Ureter (tissue), 1 donor: ENCODE measurements at places on chromosomes 4 and X. TPM values are rescaled to one million over a fixed set of nuclear protein-coding genes. Genes with fewer than 3 reads are reported as not detected.

DNA sequence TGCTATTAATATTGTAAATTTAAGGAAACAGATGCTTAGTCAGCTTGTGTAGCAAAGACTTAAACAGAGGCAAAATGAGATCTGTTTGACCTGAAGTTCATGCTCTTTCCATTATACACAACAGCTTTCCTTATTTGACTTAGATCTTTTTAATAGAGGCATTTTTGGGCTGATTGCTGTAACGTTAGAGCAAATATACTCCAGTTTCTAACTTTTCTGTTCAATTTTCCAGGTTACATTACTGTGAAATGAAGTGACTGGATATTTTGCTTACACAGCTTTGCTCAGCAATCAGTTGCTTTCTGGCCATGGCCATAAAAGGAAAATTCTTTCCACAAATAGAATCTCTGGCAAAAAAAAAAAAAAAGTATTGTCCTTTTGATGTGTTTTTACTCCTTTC lies 146.2 kb downstream of the PCDH7 start:
- no peak for DNase-seq

DNA sequence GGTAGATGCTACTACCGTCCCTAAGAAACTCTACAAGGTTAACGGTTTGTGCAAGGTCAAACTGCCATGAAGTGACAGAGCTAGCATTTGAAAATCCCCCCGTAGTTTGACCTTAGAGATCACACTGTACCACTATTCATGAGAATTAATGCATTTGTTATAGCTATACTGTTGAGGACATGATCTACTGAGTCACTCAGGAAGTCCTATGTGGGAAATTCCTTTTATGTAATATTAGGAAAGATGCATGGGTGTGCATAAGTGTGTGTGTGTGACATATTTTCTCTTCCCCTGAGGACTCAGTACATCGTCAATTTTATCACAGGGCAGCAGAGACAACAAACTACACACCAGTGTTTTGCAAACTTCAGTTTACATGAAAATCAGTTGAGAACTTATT lies 141.1 kb downstream of the FBXW7 start:
- no peak for DNase-seq

GRCh38 chr4:170729897-170730296 lies 640.1 kb upstream of the AADAT start:
- no peak for DNase-seq

DNA sequence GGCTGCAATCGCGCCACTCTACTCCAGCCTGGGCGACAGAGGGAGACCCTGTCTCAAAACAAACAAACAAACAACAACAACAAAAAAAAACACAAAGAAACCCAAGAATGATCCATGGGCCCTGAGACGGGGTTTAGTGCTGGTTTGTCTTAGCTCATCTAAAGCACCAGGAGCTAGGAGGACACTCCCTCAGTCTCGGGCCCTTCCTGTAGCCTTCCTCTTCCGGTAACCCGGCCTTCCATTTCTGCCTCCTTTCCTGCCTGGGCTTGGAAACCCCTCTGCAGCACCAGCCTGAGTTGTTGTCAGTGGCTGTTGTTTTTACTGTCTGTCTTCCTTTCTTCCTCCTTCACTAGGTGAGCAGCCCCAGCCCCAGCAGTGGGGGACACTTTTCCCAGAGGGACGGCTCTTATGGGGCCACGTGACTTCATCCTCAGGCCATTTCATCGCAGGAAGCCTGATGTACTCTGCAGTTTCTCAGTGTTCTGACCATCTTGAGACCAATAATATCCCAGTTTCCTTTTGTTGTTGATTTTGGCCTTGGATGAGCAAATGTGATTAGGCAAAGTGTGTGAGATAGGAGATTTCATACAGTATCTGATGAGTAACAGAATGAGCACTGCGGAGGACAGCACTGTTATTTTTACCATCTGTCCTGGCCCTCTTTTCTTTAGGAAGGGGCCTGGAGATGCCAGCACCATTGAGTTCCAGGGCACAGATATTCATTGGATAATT lies 90.1 kb downstream of the ANAPC4 start:
- DNase-seq: no peak

DNA sequence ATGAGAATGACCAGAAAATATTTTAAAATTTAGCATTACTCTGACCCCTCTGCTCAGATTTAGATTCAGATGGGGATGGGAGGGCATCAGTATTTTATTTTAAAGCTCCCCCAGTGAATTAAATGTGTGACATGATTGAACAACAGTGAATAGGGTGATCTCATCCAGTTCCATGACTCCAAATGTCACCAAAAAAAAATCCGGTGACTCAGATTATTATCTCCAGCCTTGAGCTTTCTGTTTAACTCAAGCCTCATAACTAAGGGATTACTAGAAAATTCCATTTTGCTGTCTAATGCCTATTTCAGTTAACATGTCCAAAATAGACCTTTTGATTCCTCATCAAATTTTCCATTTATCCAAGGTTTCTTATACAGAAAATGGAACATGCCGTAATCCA lies 121.8 kb upstream of the TMEM47 start:
- DNase-seq: no peak

GRCh38 chrX:53263597-53264094 lies 17.7 kb downstream of the IQSEC2 start:
- DNase-seq: no peak

GRCh38 chr4:180960743-180961401 lies 1282.3 kb upstream of the TENM3 start:
- DNase-seq: no peak

DNA sequence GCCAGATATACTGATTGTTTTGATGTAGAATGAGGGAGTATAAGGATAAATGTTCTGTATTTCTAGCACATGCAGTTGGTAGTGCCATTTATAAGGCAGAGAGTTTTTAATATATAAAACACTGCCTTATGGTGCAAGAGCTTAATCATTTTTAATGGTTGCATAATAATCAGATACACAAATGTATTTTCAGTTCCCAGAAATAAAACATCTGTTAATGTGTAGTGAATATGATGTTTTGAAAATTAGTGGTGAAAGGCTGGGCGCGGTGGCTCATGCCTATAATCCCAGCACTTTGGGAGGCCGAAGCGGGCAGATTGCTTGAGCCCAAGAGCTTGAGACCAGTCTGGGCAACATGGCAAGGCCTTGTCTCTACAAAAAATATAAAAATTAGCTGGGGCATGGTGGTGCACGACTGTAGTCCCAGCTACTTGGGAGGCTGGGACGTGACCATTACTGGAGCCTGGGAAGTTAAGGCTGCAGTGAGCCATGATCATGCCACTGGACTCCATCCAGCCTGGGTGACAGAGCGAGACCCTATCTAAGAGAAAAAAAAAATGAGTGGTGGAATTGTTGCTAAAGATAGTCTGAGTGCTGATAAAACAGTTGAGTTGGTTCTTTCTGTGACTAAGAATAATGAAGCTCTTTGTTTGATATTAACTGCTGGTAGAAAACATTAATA lies 29.3 kb downstream of the CLCN3 start:
- no peak for DNase-seq

DNA sequence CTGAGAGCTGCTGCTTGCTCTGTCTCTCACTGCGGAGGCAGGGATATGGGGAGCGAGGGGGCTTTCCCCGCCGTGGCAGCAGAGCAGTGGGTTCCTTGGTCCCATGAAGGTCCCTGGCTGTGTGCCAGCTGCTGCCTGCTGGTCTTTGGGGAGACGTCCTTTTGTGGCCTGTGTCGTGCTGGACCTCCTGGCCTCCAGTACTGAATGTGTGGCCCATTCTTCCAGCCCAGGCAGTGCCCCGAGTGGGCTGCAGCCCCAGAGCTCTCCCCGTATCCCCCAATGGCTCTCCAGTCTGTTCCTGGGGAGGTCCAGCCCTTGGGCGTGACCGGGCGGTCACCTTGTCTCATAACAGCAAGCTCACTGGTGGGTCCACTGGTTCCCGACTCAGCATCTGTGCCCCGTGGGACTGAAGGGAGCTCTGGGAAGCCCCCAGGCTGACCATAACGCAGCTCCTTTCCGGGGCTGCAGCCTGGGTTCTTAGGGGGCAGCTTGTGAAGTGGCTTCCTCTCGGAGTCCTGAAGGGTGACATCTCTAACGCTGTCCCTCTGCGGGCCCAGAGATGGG lies 115.6 kb downstream of the SMIM20 start:
- no peak for DNase-seq

Gene SORCS2
- total RNA-seq: 2.8 TPM

Gene UGT2B17
- total RNA-seq: 0.23 TPM

Gene CLDN22
- not detected for total RNA-seq

Gene SASH3
- 8.4 TPM for total RNA-seq
